RWPE2 (cell line): ENCODE measurements at places on chromosomes 2 and 18.
A peak's percentile ranks its signal among the peaks of the same experiment; 100 is the strongest.

GRCh38 chr2:145065342-145065741 is 545.4 kb upstream of the ZEB2 start:
- no peak for DNase-seq

- DNase-seq: no peak
Measured at GRCh38 chr2:80281049-80281448, 23.5 kb downstream of the LRRTM1 start.

GRCh38 chr2:237625216-237625705 is 2.1 kb upstream of the LRRFIP1 start:
- no peak for DNase-seq

DNA sequence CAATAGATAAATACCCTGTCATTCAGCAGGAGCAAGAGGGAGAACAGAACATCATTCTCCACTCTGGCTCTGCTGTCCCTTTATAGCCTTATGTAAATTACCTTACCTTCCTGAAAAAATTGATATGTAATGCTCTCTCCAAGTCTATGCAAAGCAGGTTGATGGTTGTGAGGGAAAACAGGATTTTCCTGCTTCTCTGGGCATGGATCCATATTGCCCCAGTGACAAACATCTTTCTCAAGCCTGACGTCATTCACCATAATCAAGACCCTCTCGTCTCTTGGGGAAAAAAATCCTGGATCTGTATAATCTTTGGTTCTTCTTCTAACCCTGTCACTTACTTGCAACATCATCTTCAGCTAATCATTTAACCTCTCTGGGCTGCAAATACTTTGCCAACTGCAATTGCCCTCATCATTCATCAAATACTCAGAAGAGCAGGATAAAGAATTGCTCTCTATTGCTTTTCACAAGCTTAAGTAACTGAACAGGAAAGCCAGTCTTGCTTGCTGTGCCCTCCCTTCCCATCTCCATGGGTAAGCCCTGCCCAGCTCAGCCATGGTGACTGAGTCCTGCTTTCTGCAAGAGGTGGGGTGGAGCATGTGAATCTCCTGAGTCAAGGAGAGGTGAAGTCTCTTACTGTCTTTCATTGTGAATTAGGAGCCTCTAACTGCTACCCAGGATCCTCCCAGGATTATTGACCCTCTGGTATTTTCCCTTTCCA is 123.7 kb upstream of the KLF7 start:
- DNase-seq: no peak

- peak; percentile 27 for DNase-seq
Measured at GRCh38 chr18:78639006-78639950, 340.3 kb upstream of the SALL3 start.

DNA sequence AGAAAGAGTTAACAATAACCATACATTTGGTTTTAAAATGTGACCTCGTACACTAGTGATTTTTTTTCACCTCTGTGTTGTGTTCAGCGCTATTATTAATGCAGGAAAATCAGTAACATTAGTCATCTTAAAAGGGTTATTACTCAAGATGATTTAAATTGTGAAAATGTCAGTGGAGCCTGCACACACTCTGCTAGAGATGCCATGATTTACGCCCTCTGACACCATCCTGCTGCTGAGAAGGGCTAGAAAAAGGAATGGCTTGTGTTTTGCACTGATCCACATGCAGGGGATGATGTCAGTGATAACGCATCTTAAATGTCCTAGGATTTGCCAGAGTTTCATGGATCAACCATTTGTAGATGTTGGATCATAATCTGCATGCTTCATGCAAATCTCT is 121.3 kb upstream of the BOD1L2 start:
- no peak for DNase-seq

DNA sequence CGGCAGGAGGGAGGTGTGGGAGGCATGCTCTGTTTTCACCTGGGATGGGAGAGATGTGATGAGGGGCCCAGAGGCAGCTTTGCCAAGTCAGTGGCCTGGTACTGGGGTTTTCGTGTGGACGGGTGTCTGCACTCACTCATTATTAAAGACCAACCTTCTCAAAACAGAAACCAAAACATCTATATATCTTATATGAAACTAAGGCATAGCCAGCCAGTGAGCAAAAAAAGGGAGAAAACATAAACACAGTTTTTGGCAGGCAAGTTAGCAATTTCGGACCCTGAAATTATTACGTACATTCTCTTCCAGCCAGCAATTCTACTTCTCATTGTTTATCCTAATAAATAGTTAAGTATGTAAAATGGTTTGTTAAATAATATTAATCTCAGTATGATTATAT is 181.1 kb upstream of the SMAD2 start:
- DNase-seq: no peak

- no peak for DNase-seq
Measured at GRCh38 chr2:73827018-73827417, 1.7 kb upstream of the STAMBP start.

DNA sequence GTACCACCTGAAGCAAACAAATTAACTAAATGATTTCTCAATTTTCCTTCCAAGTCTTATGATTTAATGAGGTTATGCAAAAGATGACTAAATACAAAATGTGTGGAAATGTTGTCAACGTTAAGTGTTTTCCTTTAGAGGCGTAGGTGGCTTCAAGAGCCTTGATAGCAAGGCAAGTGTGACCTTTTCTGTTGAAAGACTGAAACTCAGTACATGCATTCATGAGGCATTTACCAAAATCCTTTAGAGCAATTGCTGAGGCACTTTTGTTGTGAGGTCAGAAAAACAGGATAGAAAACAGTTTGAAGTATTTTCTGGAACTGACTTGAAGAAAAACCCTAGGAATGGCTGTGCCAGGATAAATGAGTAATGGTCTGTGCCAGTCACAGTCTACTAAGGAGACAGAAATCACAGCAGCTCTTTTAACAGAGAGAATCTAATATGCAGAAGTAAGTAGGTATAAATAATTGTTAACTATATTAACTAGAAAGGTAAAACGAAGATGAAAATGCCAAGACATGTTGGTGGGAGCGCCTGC is 326.5 kb upstream of the CDH20 start:
- DNase-seq: no peak

GRCh38 chr2:25418944-25419677 is 77.4 kb upstream of the DNMT3A start:
- no peak for DNase-seq

DNA sequence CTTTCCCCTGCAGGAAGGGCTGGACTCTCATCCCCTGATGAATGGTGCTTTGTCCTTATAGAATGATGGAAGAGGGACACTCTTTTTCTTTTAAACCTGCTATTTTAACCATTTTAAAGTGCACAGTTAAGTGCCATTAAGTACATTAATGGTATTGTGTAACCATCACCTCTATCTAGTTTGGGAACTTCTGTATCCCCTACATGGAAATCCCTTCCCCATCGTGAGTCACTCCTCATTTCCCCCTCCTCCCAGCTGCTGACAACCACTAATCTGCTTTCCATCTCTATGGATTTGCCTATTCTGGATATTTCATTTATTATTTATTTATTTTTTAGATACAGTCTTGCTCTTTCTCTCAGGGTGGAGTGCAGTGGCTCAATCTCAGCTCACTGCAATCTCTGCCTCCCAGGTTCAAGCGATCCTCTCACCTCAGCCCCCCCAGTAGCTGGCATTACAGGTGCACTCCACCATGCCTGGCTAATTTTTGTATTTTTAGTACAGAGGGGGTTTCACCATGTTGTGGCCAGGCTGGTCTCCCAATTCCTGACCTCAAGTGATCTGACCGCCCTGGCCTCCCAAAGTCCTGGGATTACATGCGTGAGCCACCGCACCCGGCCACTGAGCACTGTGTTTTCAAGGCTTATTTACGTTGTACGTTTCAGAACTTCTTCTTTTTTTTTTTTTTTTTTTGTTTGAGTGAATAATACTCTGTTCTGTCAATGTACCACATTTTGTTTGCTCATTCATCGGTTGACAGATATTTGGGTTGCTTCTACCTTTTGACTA is 15.8 kb downstream of the DGKD start:
- DNase-seq: no peak

DNA sequence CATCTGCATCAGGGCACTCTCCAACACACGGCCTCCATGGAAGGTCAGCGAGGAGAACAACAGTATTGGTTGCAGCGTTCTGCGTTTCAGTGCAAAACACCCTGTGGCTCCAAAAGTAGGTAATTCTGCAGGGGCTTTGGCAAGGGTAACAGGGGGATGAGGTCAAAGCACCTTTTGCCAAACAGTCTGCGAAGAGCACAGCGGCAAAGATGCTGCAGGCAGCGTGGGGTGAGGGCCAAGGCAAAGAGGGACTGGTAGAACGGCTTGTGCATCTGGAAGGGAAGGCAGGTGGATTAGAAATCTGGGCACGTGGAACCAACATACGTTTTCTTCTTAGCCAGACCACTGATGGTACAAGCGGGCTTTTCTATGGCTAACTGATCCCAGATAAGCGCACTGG is 26.6 kb upstream of the GBX2 start:
- no peak for DNase-seq

- DNase-seq: no peak
Measured at GRCh38 chr18:63753676-63754075, 21.5 kb upstream of the SERPINB7 start.
